ENCODE measurements at places on chromosomes 16 and 17. TPM values are rescaled to one million over a fixed set of nuclear protein-coding genes. Genes with fewer than 3 reads are reported as not detected.

The C1QTNF1 gene
- not detected for total RNA-seq

The C17orf113 gene
- 0.21 TPM for total RNA-seq

The SLFN11 gene
- total RNA-seq: 114 TPM

GRCh38 chr17:3982113-3982512 lies 17.9 kb upstream of the ATP2A3 start:
- peaks cover 2% of the 10 kb centered on the region for H3K27me3 ChIP-seq
- H3K36me3 ChIP-seq: no peaks in the 10 kb centered on the region
- peaks cover 13% of the 10 kb centered on the region for H3K4me1 ChIP-seq
- no peak overlapping the region for H3K27ac ChIP-seq

DNA sequence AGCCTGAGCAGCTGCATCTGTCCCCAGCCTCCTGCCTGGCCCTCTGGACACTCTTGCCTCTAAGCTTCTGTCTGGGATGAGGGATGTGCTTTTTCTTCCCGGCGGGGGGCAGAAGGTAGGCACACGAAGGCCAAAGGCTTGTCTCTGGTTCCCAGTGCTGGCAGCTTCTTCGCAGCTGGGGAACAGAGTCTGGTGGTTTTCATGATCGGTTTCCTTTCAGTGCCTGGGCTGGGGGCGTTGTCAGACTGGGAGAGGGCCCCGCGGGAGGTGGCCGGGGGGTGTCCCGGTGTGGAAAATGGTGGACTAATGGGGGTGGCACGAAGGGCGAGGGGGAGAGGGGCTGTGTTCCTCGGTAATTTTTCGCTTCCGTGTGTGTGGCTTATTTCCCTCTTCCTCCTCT lies 988 bp downstream of the RAP1GAP2 start:
- DNase-seq: no peak
- H3K4me1 ChIP-seq: peaks cover 59% of the 10 kb centered on the region
- H3K4me3 ChIP-seq: peak overlapping the region; percentile 81
- H3K36me3 ChIP-seq: peaks cover 11% of the 10 kb centered on the region
- no peak overlapping the region for H3K27ac ChIP-seq
- peaks cover 5% of the 10 kb centered on the region for H3K27me3 ChIP-seq

- no peak overlapping the region for H3K27ac ChIP-seq
- DNase-seq: no peak
- no peaks in the 10 kb centered on the region for H3K36me3 ChIP-seq
Measured at GRCh38 chr16:86966777-86967176, 350.4 kb downstream of the C16orf95 start.

DNA sequence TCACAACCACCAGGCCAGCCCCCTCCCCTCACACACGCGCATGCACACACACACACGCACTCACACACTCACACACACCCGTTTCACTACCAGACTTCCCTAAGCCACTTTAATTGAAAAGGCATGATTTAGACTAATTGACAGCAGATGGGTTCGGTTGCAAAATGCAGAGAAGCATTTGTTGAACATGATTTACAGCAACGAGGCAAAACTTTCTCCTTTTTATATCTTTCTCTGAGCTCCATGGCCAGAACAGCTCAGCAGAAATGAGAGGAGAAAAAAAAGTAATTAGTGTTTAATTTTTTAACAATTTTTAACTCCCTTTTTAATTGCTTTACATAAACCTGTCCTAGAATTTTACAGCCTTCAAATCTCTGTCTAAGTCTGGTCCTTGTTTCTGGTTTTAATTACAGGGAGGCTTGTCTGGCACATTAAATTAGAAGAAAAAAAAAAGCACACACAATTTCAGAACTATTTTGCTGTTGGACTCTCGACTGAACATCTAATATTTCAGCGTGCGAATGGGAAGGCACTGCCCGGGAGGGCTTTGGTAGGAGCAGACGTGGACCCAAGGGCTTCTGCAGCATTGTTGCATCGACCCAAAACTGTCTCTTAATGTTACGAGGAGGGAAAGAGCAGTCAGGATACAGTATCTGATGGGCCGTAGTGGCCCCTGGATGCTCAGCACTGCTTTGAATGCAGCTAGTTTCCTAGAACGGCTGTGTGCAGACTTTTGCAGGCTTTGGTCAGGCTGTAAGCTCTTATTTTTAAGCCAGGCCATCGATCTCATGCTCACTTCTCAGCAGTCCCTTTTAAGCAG lies 255.9 kb downstream of the SOX9 start:
- H3K36me3 ChIP-seq: no peaks in the 10 kb centered on the region
- H3K27me3 ChIP-seq: no peaks in the 10 kb centered on the region
- no peak overlapping the region for H3K27ac ChIP-seq
- no peak overlapping the region for H3K4me3 ChIP-seq
- no peaks in the 10 kb centered on the region for H3K4me1 ChIP-seq
- DNase-seq: no peak

DNA sequence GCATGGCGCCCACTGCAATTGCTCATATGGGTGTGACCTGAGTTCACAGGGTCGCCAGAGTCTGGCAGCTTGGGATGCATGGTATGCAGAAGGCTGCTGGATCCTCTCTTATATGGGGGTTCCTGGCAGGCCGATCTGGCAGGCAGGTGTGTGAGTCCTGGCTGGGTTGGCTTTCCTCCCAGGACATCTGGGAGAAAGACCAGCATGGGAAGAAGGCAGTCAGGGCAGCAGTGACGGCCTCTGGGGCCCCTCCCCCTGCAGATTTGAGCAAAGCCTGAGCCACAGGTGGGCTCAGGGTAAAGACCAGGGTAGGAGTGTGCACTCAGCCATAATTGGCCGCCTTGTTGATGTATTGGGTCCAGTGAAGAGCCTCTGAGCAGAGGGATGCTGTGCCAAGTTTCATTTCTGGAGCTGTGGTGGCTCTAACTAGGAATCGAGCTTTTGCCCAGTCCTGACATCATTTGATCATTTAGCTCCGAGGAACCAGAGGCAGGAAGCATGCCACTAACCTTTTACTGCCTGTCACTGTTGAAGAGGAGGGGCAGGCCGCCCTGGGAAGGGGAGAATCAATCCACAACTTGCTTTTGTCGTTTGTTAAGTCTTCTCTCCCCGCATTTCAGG lies 174.3 kb downstream of the CCDC182 start:
- DNase-seq: no peak
- no peak overlapping the region for H3K27ac ChIP-seq
- no peaks in the 10 kb centered on the region for H3K4me1 ChIP-seq
- H3K36me3 ChIP-seq: no peaks in the 10 kb centered on the region
- no peak overlapping the region for H3K4me3 ChIP-seq

DNA sequence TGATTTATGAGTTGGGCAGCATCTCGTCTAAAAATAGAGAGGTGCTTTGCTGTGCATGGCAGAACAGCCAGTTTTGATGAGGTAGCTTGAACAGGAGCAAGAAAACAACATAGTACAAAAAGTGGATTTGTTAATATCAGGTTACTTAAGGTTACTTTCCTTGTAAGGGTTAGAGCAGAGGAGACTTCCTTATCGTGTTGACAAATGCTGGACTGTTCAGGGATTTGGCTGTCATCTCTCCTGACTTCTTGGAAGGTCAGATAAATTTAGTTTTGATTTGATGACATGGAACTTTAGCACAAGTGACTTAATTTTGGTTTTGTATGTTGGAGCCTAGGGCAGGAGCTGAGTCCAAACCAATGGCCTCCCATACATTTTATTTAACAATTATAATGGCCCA lies 163.9 kb upstream of the ELAC2 start:
- no peaks in the 10 kb centered on the region for H3K27me3 ChIP-seq
- no peaks in the 10 kb centered on the region for H3K4me1 ChIP-seq
- no peak overlapping the region for H3K4me3 ChIP-seq
- no peak overlapping the region for H3K27ac ChIP-seq
- DNase-seq: no peak
- no peaks in the 10 kb centered on the region for H3K36me3 ChIP-seq

DNA sequence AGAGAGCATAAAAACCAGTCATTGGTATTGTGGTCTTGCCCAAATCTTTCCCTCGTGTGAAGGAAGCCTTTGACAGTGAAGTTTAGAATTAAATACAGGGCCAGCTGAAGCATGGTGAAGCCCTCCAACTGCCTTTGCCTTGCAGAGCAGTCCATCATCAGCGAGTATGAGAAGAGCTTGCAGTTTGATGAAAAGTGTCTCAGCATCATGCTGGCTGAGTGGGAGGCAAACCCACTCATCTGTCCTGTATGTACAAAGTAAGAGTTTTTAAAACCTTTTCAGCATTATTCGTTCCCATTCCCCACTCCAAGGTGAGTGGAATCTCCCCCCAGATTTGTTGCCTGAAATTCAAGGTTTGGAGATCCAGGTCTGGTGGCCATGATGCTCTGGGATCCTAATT lies 5.8 kb downstream of the RPAIN start:
- no peak overlapping the region for H3K27ac ChIP-seq
- H3K4me3 ChIP-seq: no peak overlapping the region
- peaks cover 28% of the 10 kb centered on the region for H3K4me1 ChIP-seq
- peaks cover 72% of the 10 kb centered on the region for H3K36me3 ChIP-seq

DNA sequence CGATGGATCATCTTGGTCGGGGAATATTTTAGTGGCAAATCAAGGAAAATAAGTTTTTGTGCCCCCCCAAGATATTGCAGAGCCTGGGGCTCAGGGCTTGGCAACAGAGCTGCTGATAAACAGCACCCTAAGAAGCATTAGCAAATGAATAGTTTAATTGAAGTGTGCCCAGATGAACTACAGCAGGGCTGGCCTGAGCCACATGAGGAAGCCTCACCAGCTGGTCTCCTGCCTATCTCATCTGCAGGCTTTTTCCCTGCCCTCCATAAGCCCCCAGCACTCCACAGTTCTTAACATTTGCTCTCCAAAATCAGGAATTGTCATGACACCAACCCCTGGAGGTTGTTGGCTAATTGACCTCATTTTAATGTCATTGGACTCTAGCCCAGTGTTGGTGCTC lies 480.2 kb downstream of the HS3ST3B1 start:
- no peaks in the 10 kb centered on the region for H3K27me3 ChIP-seq
- H3K36me3 ChIP-seq: no peaks in the 10 kb centered on the region
- no peak for DNase-seq
- no peaks in the 10 kb centered on the region for H3K4me1 ChIP-seq
- no peak overlapping the region for H3K4me3 ChIP-seq
- H3K27ac ChIP-seq: no peak overlapping the region

DNA sequence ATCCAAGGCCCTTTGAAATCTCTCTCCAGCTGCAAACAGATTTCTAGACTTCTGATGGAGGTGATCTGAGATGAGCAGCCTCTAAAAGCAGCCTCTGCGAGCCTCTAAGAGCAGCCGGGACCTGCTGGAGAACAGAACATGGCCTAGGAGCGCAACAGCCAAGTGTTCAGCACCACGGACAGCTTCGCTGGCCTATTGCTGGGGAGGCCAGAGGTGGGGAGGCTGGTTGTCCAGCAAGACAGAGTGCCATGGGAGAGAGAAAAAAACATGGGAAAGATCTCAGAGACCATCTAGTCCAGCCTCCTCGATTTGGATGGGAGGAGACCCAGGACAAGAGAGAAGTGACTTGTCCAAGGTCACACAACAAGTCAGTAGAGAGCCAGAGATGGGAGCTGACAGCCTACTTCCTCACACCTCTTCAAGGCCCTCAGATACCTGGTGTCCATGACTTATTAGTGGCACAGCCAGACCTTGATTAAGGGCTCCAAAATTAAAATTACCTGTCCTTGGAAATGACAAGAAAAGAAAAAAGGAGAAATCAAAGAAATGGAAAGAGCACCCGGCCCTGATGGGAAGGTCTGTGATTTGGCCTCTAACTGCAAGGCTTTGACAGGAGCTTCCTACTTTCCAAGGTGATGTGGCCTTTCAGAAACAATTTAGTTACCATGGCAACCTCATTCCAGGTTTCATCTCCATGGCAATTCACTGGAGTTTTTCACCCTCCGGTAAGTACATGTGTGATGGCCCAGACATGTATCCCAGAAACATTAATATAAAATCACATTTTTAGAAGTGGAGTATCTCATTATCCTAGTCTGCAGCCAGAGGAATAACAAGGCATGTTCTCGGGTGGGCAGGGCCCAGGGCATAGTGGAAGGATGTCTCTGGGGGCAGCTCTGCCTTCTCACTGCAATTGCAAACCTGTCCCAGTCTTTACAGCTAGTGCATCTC lies 14.5 kb downstream of the RPRML start:
- no peaks in the 10 kb centered on the region for H3K27me3 ChIP-seq
- H3K36me3 ChIP-seq: no peaks in the 10 kb centered on the region
- DNase-seq: no peak
- H3K4me1 ChIP-seq: peaks cover 6% of the 10 kb centered on the region

DNA sequence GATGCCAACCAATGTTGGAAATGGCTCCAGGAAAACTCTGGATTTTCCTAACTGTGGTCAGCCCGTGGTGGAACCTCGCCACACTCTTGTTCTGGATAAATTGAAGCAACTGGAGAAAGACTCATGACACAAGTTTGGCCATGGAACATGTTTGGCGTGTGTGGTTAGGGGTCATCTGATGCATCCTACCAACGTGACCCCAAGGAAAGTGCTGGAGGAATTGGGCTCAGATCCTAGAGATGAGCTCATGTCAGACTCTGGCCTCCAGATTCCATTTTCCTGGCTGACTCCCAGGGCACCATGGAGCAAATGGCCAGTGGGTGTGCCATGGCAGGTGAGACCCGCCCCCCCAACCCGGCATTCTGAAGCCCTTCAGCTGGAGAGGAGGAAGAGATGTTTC lies 58.5 kb downstream of the CACNG5 start:
- no peaks in the 10 kb centered on the region for H3K36me3 ChIP-seq
- DNase-seq: no peak
- no peak overlapping the region for H3K27ac ChIP-seq

GRCh38 chr17:82894389-82894788 lies 54.6 kb upstream of the ZNF750 start:
- no peak for DNase-seq
- peak overlapping the region; percentile 48 for H3K27ac ChIP-seq
- peaks cover 56% of the 10 kb centered on the region for H3K36me3 ChIP-seq
- peaks cover 27% of the 10 kb centered on the region for H3K4me1 ChIP-seq
- H3K27me3 ChIP-seq: no peaks in the 10 kb centered on the region

DNA sequence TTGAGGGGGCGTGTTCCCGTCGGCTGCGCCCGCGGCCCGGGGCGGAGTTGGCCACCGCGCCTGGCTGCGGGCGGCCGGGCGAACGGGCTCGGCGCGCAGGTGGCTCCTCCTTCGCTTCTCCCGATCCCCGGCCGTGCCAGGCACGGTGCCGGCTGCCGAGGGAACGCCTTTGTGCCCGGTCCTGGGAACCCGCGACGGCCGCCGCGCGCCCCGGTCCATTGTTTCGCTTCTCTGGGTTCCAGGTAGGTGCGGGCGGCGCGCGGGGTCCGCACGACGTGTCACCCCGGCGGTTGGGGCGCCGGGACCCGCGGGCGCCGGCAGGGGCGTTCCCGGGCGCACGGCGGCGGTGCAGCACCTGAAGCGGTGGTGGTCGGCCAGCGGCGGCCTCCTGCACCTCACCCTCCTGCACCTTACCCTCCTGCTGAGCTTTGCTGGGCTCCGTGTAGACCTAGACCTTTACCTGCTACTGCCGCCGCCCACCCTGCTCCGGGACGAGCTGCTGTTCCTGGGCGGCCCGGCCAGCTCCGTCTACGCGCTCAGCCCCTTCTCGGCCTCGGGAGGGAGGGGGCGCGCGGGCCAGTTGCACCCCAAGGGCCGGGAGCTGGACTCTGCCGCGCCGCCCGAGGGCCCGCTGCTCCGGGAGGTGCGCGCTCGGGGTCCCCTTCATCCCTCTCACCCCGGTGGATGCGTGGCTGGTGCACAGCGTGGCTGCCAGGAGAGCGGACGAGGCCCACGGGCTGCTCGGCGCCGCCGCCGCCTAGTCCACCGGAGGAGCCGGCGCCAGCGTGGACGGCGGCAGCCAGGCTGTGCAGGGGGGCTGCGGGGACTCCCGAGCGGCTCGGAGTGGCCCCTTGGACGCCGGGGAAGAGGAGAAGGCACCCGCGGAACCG lies 99.9 kb downstream of the EFCAB13 start:
- peaks cover 14% of the 10 kb centered on the region for H3K27me3 ChIP-seq
- peaks cover 10% of the 10 kb centered on the region for H3K4me1 ChIP-seq
- no peak overlapping the region for H3K4me3 ChIP-seq
- no peak for DNase-seq
- H3K27ac ChIP-seq: no peak overlapping the region
- peaks cover 22% of the 10 kb centered on the region for H3K36me3 ChIP-seq
